Cardiac ventricle fibroblast (primary cell): ENCODE measurements at places on chromosomes 12 and 14. TPM values are rescaled to one million over a fixed set of nuclear protein-coding genes. Genes with fewer than 3 reads are reported as not detected.

The GLS2 gene
- total RNA-seq: not detected in 2 replicates

The ZFHX2 gene
- total RNA-seq: 0.44 TPM in 1 of 2 replicates, not detected in the other

The GYS2 gene
- total RNA-seq: not detected in 2 replicates

The CCDC60 gene
- total RNA-seq: not detected in 2 replicates

The KRT8 gene
- 9.6 and 10.3 TPM in 2 replicates for total RNA-seq

The AKAP3 gene
- total RNA-seq: 0.68 and 2.1 TPM in 2 replicates

The MFAP5 gene
- total RNA-seq: 28.6 and 31.1 TPM in 2 replicates

The ESR2 gene
- total RNA-seq: not detected in 2 replicates

The PROX2 gene
- not detected in 2 replicates for total RNA-seq

The CFAP54 gene
- 0.12 and 1.0 TPM in 2 replicates for total RNA-seq

The FZD10 gene
- 0.19 TPM in 1 of 2 replicates, not detected in the other for total RNA-seq

The REP15 gene
- total RNA-seq: 0.75 and 1.2 TPM in 2 replicates

The ANG gene
- total RNA-seq: 24.5 and 37.8 TPM in 2 replicates

The ASPG gene
- not detected in 2 replicates for total RNA-seq

The ARHGEF25 gene
- 4.8 and 9.6 TPM in 2 replicates for total RNA-seq
